ENCODE measurements at places on chromosomes 6 and 20.

DNA sequence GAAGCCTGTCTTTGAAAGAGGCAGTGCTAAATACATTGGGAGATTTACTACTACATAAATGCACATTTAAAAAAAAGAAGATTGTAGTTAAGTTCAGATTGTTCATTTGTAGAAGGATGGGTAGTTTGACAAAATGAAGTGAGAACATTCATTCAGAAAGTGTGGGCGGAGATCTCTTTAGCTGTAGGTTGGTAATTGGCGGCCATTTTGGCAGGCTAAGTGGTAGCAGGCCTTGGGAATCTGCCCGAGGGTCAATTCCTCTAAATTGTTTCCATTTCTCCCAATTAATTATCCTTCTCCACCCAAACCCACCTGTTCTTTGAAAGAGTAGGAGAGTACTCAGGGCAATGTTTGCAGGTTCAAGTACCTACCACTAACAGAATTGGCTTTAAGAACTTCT lies 17.9 kb downstream of the SOX4 start:
- DNase-seq: no peak

GRCh38 chr6:161351858-161352257 lies 78.0 kb upstream of the AGPAT4 start:
- no peak for DNase-seq

GRCh38 chr6:149270616-149271015 lies 46.9 kb upstream of the TAB2 start:
- DNase-seq: no peak

- no peak for DNase-seq
These were observed 25.9 kb upstream of the HACE1 start for GRCh38 chr6:104885518-104886043.
